Activated CD4-positive, alpha-beta T cell treated with anti-CD3 and anti-CD28 coated beads, Interleukin-2, amount 10 ng/mL, durations not matched to agents 7 days and 5 days (primary cell): ENCODE measurements at places on chromosomes 1 and 21.

DNA sequence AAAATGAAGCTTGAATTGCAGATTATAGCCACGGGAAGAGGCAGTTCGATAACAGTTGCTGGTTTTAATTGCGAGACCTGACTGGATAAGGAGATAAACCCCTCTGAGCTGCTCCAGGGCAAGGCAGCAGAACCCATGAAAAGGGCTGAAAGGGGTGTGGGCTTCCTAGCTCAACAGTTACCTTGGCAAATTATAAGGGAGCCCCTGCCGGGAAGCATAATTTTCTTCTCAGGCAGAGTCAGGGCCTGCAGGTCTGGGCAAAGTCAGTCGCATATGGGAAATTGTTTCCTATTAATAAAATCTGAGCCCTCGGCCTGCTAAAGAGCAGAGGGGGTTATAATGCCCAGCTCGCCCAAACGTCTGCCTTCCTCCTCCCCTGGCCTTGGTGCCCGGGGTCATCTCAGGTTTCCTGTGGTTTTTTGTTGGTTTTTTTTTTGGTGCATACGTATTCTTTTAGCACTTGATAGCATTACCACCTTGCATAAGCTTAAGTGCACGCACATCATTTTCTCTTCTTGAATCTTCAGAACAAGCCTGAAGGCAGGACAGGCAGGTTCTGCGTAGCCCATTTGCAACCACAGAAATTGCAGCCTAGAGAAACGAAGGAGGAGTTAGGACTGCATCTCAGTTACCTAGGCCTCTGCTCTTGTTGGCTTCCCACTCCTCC lies 33.9 kb upstream of the SELENON start:
- peaks cover 1% of the 10 kb centered on the region for H3K27me3 ChIP-seq
- no peak overlapping the region for H3K27ac ChIP-seq
- no peak overlapping the region for H3K4me3 ChIP-seq
- H3K36me3 ChIP-seq: peaks cover 28% of the 10 kb centered on the region

GRCh38 chr1:179142889-179143299 lies 61.0 kb downstream of the TOR3A start:
- H3K27ac ChIP-seq: peak overlapping the region; percentile 27
- no peak overlapping the region for H3K4me3 ChIP-seq
- H3K36me3 ChIP-seq: no peaks in the 10 kb centered on the region
- H3K27me3 ChIP-seq: no peaks in the 10 kb centered on the region
- peaks cover 35% of the 10 kb centered on the region for H3K4me1 ChIP-seq

GRCh38 chr1:245807306-245807705 lies 652.5 kb downstream of the KIF26B start:
- H3K27me3 ChIP-seq: no peaks in the 10 kb centered on the region
- peaks cover 3% of the 10 kb centered on the region for H3K4me1 ChIP-seq
- no peaks in the 10 kb centered on the region for H3K36me3 ChIP-seq
- no peak for DNase-seq
- no peak overlapping the region for H3K4me3 ChIP-seq

DNA sequence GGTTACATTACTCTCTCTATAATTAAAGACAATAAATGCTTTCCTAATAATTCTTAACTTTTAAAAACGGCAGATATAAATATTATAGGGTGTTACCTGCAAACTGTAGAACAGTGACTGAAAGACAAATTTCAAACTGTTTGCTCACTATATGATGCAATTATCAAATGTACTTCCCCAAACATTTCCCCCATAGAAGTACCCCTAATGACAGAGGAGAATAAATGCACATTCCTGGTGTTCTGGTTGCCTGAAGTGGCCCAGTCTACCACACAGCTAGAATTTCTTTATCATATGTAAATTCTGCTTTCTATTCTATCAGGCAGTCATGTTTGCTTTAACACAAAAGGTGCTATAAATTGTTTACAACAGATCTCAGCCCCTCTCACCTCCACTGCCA lies 70.4 kb downstream of the VAV3 start:
- H3K4me3 ChIP-seq: no peak overlapping the region
- no peak for DNase-seq
- H3K4me1 ChIP-seq: peaks cover 16% of the 10 kb centered on the region

DNA sequence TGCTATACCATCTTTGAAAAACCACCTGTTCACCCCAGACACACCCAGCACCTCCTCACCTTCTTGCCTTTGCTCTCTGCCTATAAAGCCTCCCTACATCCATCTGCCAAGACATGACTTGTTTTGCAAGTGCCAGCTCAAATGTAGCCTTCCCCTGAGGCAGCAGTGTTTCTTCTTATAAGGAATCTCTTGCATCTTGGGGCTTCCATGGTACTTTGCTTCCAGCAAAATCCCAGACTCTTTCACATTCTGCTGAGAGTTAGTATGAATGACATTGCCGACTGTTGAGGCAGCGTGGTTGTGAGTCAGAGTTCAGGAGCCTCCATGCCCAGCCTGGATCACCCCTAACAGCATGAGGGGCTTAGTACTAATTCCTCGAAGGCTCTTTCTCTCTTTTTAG lies 217.4 kb upstream of the RUNX1 start:
- H3K36me3 ChIP-seq: no peaks in the 10 kb centered on the region
- no peaks in the 10 kb centered on the region for H3K4me1 ChIP-seq
- H3K27ac ChIP-seq: no peak overlapping the region

GRCh38 chr1:165352442-165353293 lies 3.8 kb downstream of the LMX1A start:
- peaks cover 86% of the 10 kb centered on the region for H3K27me3 ChIP-seq
- peak overlapping the region; percentile 10 for H3K4me3 ChIP-seq
- no peak for DNase-seq
- H3K36me3 ChIP-seq: no peaks in the 10 kb centered on the region

DNA sequence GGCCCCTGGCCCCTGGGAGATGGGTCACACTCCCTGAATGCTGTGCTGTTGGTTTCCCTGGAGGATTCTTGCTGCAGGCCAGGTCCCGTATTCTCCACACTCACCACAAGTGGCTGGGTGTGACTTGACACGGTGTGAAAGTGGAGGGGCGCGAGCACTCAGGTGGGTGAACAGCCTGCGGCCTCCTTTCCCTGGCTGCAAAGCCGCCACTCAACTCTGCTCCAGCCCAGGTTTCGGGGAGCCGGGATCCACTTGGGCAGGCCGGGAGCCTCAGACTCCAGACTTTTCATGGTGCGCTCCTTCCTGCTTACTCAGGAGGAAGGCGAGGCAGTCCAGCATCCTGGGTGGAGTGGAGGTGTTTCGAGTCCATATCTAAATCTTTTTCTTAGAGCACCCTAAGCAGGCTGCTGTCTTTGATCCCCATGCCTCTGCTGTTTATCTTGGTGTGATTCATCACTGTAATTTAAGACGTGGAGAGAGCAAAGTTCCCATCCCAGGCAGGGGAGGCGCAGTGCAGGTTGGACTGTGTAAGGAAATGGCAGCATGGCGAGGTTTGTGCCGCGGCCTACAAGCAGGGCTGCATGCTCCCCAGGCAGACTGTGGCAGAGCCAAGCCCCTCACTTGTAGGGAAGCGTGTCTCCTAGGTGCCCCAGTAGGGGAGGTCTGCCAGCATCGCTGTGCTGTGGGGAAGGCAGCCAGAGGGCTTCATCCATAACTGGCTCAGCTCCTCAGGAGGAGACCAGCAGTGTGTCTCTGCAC lies 29.6 kb downstream of the VANGL1 start:
- no peak overlapping the region for H3K27ac ChIP-seq
- peaks cover 20% of the 10 kb centered on the region for H3K36me3 ChIP-seq
- no peak for DNase-seq
- peaks cover 13% of the 10 kb centered on the region for H3K4me1 ChIP-seq

GRCh38 chr1:38716229-38716628 lies 143.3 kb downstream of the RRAGC start:
- no peak overlapping the region for H3K4me3 ChIP-seq
- DNase-seq: no peak
- peaks cover 2% of the 10 kb centered on the region for H3K27me3 ChIP-seq
- no peaks in the 10 kb centered on the region for H3K4me1 ChIP-seq

DNA sequence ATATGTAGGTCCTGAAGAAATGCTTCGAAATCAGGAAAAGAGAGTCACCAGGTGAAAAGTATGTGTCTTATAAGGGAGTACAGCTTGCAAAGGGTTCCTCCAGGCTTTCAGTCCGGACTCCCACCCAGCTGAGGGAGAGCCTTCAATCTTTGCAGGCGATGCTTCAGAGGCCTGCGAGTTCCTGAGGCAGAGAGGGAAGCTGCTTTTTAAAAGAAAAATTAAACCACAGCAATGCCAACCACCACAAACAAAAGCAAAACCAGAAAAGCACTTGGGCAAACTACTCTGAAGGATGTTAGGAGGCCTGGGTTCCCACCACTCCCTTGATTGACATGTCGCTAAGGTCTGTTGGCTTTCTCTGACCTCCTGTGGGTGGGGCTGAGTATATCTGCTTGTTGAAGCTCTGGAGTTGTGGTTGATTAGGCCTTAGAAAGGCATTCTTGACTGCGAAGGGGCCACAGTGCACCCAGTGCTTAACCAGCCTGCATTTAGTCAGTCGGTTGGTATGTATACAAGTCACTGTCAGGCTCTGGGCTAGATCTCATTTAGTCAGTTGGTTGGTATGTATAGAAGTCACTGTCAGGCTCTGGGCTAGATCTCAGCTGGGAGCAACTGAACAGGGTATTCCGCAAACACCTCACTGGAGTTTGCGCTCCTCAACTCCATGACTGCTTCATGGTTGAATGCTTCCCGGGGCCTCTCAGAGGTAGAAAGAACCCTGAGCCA lies 1.2 kb downstream of the NIPAL3 start:
- H3K27me3 ChIP-seq: no peaks in the 10 kb centered on the region
- peak; percentile 87 for DNase-seq
- peak overlapping the region; percentile 90 for H3K27ac ChIP-seq
- H3K4me3 ChIP-seq: peak overlapping the region; percentile 99

- peaks cover 6% of the 10 kb centered on the region for H3K4me1 ChIP-seq
- no peak overlapping the region for H3K27ac ChIP-seq
Measured at GRCh38 chr1:45356186-45356585, 15.9 kb upstream of the MUTYH start.

DNA sequence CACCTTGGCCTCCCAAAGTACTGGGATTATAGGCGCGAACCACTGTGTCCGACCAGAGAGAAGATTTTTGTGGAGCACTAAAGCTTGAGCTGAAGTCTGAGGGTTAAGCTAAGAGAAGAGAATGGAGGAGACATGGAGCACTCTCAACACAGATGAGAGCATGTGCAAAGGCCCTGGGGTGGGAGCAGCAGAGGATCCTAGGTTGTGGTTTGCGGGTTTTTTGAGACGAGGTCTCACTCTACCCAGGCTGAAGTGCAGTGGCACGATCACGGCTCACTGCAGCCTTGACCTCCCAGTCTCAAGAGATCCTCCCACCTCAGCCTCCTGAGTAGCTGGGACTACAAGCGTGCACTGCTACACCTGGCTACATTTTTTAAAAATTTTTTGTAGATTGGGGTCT lies 30.5 kb downstream of the FBXO2 start:
- H3K4me1 ChIP-seq: no peaks in the 10 kb centered on the region
- H3K36me3 ChIP-seq: no peaks in the 10 kb centered on the region
- peaks cover 2% of the 10 kb centered on the region for H3K27me3 ChIP-seq
- DNase-seq: no peak
- no peak overlapping the region for H3K27ac ChIP-seq
- H3K4me3 ChIP-seq: no peak overlapping the region

- no peak overlapping the region for H3K27ac ChIP-seq
- H3K4me3 ChIP-seq: no peak overlapping the region
- H3K4me1 ChIP-seq: no peaks in the 10 kb centered on the region
- DNase-seq: peak; percentile 34
- H3K36me3 ChIP-seq: peaks cover 42% of the 10 kb centered on the region
- H3K27me3 ChIP-seq: no peaks in the 10 kb centered on the region
Measured at GRCh38 chr1:203871114-203871880, 9.9 kb downstream of the SNRPE start.

DNA sequence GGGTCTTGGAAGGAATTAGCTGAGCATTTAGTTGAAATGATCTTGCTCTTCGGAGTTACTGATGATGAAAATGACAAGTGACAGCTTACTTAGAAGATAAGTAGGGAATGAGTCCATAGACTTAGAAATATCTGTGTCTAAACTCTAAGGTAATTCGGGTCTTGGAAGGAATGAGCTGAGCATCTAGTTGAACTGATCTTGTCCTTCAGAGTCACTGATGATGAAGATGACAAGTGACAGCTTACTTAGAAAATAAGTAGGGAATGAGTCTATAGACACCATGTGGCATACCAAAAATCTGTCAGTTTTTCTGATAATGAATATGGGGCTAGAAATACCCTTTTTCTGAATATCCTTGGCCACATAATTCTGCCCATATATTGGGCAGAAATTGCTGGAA lies 14.7 kb downstream of the CTTNBP2NL start:
- H3K27ac ChIP-seq: no peak overlapping the region
- H3K27me3 ChIP-seq: peaks cover 4% of the 10 kb centered on the region
- no peaks in the 10 kb centered on the region for H3K36me3 ChIP-seq
- no peak overlapping the region for H3K4me3 ChIP-seq

DNA sequence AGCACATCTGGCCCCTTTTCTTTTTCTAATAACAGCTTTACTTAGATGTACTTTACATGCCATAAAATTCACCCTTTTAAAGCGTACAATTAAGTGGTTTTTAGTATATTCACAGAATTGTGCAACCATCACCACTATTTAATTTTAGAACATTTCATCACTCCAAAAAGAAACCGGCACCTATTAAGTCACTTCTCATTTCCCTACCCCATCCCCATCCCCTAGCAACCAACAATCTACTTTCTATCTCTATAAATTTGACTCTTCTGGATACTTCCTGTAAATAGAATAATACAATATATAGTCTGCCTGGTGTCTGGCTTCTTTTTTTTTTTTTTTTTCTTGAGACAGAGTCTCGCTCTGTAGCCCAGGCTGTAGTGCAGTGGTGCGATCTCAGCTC lies 59.5 kb upstream of the ENAH start:
- no peak overlapping the region for H3K4me3 ChIP-seq
- H3K27me3 ChIP-seq: no peaks in the 10 kb centered on the region
- no peak for DNase-seq
- no peaks in the 10 kb centered on the region for H3K4me1 ChIP-seq
- no peak overlapping the region for H3K27ac ChIP-seq
- no peaks in the 10 kb centered on the region for H3K36me3 ChIP-seq

DNA sequence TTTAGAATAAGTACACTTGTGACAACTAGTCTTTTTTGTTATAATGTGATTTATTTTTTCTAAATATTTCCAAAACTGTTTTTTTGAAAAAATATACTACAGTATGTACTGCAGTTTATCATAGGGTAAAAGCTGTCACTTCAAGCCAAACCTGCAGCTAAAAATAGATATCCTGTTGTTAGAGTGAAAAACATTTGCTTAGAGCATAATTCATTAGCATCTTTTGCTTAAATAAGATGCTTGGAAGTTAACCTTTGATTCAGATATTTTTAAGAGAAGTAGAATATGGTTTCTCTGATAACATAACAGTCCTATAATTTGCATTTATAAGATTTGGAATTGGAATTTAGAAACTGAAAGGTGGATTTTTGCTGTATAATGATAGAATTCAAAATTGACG lies 21.5 kb downstream of the PRKACB start:
- peak overlapping the region; percentile 27 for H3K4me3 ChIP-seq
- H3K27me3 ChIP-seq: no peaks in the 10 kb centered on the region

DNA sequence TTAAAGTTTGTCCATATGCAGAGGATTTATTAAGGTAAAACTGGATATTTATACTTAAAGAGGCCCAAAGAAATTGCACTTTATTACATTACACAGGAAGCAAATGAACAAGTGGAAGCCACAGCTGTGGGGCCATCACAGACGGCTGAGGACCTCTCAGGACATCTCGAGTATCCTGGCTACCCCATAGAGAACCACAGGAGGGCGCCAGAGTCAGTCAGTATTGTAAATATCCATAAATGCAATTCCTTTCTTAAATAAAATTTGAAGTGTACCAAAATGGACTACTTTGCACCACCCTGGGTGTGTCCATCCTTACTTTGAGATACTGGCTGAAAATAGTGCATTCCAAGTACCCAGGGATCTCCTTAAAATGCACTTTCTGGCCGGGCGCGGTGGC lies 257.2 kb downstream of the MRPL39 start:
- H3K27ac ChIP-seq: no peak overlapping the region
- no peaks in the 10 kb centered on the region for H3K4me1 ChIP-seq
- no peak overlapping the region for H3K4me3 ChIP-seq
- H3K36me3 ChIP-seq: no peaks in the 10 kb centered on the region
- DNase-seq: no peak
